Activated naive CD4-positive, alpha-beta T cell treated with anti-CD3 and anti-CD28 coated beads, Interleukin-2, amount 50 U/mL, for 72 hours (primary cell): ENCODE measurements at places on chromosomes 16 and 17. TPM values are rescaled to one million over a fixed set of nuclear protein-coding genes. Genes with fewer than 3 reads are reported as not detected.

NSRP1 gene
- total RNA-seq: 33.6 TPM

RASL10B gene
- not detected for total RNA-seq

EPX gene
- total RNA-seq: not detected

ABCC3 gene
- not detected for total RNA-seq

ATAD5 gene
- 52.1 TPM for total RNA-seq
